Stimulated activated CD8-positive, alpha-beta memory T cell treated with anti-CD3 and anti-CD28 coated beads, Interleukin-15, amount 100 ng/mL, for 48 hours (primary cell): ENCODE measurements at places on chromosomes 2 and 18.

GRCh38 chr18:55866006-55866405 lies 278.0 kb upstream of the TCF4 start:
- no peak for DNase-seq

- DNase-seq, result no peak
Measured at GRCh38 chr2:17590342-17590911, 49.9 kb downstream of the VSNL1 start.

DNA sequence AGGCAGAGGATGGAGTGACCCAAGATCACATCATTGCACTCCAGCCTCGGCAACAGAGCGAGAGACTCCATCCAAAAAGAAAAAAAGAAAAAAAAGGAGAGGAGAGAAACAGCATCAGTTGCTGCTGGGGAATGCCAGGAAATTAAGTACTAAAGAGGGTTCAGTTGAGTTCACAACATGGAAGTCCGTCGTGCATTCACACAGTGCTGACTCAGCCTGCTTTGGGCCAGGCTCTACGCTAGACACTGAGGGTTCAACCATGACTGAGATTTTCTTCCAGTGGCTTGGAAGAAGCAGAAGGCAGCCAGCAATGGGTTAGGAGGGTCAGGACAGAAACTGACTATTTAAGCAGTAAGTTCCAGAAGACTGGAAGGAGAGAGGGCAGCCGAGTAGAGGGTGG lies 108.8 kb downstream of the FMNL2 start:
- no peak for DNase-seq

DNA sequence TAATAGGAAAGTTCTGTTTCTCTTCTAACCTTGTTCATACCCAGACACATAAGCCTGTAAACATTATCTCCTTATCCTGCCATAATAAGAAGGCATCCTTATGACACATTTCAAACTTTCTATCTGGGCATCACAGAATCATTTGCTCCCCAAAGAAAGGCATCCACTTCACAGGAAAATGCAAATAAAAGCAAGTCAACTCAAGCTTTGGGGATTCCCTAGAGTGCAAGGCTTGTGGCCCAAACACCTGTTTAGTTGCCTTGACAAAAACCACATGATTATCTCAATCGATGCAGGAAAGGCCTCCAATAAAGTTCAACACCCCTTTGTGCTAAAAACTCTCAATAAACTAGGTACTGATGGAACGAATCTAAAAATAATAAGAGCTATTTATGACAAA lies 195.7 kb upstream of the GALNT5 start:
- DNase-seq, result no peak

DNA sequence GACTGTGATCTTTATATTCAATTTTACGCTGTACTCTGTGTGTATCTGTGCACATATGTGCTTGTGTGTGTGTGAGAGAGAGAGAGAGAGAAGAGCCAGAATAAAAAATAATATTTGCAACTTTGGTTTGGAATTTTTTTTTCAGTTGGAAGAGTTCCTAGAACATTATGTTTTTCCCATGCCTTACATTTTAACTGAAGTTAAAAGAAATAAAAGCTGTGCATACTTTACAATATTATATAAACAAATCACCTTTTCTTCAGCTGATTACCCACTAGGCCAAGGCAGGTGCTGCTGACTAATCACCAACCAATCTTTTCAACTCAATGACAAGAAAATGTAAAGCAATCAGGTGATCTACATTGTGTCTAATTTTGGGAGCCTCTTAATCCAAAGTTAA lies 366.3 kb downstream of the NYAP2 start:
- DNase-seq, result no peak

- no peak for DNase-seq
Measured at GRCh38 chr2:65305934-65306333, 78.3 kb downstream of the ACTR2 start.

GRCh38 chr18:49464718-49465598 lies 4.5 kb upstream of the DYM start:
- DNase-seq, result no peak

- no peak for DNase-seq
Measured at GRCh38 chr2:233708942-233709341, 3.8 kb upstream of the UGT1A5 start.

DNA sequence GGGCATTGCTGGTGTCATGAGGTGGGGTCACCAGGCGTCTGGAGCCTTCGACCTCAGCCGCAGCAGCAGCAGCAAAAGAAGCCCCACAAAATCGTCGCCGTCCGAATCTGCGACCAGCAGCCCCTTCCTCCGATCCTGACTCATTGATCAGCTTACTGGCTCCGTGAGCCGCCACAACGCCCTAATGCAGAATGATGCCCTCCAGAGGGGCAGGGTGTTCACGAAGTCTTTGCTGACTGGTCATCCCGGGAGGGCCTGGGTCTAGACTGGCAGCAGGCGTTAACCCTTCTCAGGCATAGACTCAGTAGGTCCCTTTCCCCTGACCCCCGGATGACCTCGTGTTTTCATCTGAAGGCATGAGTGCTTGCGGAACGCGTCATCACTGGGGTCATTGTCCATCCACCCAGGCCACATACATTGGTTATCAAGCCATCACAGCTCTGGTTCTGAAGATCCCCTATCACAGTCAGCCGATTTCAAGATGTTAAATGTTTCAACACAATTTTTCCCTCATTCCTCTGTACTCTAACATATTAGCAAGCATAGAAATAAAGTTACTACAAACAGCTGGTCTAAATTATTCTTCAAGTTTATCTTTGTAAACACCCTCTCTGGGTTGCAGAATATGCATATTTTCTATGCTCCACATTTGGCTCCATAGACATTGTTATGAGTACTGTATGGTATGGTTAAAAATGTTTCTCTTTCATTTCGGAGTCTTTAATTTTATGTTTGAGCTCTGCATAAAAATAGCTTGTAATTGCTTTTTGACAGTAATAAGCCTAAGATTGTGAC lies 83.3 kb upstream of the SALL3 start:
- DNase-seq, result no peak

GRCh38 chr2:190903693-190904450 lies 23.3 kb downstream of the GLS start:
- DNase-seq, result no peak

DNA sequence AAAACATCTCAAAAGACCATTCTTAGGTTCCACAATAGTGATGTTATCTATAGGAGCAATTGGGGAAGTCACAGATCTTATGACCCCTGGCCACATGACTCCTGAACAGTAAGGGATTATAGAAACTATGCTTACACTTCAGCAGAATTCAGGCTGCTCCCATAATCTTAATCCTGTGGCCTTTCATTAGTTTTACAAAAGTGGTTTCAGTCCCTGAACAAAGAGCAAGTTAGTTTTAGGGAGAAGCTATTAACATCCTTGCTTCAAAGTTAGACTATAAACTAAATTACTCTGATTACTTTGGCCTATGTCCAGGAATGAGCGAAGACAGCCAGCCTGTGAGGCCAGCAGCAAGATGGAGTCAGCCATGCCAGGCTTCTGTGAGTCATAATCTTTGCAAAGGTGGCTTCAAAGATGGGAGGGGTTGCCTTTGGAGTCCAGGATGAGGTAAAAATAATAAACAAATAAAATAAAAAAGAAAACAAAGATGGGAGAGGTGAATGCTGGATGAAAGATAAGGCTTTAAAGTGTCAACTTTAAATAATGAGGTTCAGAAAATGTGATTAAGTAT lies 168.7 kb upstream of the NDUFV2 start:
- DNase-seq, result no peak

DNA sequence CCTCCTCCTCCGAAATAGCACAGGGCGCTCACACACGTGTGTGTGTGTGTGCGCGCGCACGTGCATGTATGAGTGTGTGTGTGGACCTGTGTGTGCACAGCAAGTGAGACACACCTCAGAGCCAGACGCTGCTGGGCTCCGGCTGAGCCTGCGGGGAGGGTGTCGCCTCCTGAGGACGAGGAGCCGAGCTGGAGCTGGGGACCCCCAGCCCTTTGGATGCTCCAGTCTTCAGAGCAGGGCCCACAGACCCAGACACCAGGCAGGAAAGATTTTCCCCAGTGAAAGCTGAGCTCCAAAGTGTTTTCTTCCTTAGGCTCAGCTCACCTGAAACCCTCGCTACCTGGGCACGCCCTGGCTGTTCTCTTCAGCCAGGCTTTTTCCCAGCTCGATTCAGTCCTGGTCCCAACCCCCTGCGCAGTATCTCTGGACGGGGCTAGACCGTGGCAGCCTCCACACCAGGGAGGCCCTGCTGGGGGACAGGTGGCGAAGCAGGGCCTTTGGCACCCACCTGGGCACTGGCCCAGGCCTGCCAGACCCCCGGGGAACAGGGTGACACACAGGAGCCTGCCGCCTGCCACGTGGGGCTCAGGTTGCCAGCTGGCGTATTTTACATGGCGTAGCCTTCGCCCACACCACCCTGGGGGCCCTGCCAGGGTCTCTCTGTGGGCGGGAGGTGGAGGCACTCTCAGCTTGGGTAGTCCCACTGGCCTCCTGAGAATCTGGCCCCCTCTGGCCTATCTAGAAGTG lies 36.2 kb downstream of the PDIA6 start:
- no peak for DNase-seq

GRCh38 chr18:69992776-69993175 lies 45.1 kb upstream of the CD226 start:
- DNase-seq, result no peak
